Fibroblast of villous mesenchyme (primary cell): ENCODE measurements at places on chromosomes 7 and 10.

DNA sequence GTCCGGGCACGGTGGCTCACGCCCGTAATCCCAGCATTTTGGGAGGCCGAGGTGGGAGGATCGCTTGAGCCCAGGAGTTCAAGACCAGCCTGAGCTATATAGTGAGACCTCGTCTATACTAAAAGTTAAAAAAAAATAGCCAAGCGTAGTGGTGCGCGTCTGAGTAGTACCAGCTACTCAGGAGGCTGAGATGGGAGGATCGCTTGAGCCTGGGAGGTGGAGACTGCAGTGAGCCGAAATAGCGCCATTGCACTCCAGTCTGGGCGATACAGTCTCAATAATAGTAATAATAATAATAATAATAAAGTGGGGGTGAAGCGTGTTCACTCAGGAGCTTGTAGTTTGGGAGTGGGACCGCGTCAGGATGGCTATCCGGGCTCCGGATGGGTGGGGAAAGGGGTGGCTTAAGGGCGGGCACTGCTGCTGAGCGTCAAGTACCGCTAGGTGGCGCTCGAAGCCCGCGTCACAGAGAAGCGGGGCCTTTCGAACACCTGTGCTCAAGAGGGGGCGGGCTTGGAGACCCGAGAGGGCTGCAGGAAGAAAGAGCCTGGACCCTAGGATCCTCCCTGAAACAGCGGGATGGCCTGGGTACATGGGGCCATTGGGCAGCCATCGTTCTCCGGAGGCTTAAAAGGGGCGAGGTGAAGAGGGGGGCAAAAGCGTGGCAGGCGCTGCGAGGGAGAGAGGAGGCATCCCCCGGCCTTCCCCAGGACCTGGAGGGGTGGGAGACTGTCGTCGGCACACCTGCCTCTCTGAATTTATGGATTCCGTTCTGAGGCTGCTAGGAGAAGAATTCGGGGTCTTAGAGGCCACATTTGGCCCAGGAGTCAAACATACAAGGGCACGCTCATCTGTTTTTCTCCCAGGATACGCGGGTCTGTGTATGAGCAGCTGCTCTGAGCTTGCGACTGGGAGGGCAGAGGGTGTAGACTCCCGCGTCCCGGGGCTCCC is 14.5 kb downstream of the LBX1 start:
- peak; percentile 37 for DNase-seq

DNA sequence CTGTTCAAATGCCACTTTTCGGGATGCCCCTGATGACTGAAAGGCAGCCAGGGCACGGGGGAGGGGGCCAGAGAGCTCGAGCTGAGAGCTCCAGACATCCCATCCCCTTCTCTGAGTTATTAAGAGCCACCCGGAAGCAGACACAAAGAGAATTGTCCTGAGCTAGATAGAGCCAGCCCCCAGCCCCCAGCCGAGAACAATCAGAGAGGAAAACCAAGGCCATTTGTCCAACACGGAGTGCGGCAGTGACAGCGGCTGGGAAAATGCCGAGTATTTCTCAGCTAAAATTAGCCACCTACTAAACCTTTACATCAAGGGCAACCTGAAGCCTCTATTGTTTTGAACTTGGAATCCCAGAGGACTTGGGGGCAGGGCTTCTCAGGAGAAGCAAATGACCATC is 51.0 kb downstream of the UNC5B start:
- DNase-seq = no peak

- DNase-seq = peak; percentile 43
Measured at GRCh38 chr7:92873776-92874175, 37.4 kb upstream of the CDK6 start.

DNA sequence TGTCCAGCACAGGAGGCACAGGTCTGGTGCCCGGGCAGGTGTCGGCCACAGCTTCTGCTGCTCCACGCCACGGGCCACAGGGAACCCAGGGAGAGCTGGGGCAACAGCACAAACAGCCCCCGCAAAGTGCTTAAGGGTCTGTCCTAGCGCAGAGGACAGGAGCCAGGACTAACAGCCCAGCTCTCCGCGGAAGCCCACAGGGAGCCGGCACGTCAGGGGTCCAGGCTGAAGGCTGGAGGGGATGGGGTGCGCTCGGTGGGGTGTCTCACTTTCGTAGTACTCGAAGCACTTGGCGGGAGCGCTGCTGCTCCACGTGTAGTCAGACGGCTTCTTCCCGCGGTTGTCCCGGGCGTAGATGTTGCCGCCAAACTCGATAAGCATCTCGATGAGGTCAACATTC is 24.9 kb downstream of the ASB13 start:
- DNase-seq = no peak

DNA sequence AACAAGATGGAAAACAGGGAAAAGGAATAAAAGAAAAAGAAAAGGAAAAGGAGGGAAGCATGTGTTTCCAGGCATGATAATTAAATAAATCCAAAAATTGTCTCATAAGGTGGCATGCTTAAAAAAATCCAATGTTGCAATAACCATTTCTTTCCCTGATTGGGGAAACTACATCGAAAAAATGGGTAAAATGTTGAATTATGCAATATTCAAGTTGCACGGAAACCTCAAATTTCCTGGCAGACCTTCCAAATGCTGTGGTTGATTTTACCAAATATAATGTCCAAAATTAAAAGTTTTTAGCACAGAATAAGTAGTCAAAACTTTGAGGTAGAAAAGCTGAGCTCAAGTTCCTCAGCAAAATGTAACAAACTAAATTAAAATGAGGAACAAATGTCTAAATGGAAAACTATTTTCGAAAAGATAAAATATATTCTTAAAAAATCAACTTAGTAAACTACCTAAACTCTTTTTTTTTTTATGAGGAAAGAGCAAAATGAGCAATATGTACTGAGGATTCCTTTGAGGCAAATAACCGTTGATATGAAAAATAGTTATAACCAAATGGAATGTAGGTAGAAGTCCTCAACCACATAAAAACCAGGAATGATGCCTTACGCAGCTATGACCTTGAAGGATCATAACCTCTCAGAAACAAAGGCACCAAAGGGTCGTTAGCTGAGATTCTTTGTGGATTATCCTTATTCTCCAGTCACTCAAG is 52.6 kb downstream of the MACC1 start:
- DNase-seq = peak; percentile 40

GRCh38 chr7:5694221-5694754 is 87.2 kb downstream of the RNF216 start:
- DNase-seq = peak; percentile 99

GRCh38 chr10:130424418-130424817 is 288.2 kb downstream of the GLRX3 start:
- no peak for DNase-seq

DNA sequence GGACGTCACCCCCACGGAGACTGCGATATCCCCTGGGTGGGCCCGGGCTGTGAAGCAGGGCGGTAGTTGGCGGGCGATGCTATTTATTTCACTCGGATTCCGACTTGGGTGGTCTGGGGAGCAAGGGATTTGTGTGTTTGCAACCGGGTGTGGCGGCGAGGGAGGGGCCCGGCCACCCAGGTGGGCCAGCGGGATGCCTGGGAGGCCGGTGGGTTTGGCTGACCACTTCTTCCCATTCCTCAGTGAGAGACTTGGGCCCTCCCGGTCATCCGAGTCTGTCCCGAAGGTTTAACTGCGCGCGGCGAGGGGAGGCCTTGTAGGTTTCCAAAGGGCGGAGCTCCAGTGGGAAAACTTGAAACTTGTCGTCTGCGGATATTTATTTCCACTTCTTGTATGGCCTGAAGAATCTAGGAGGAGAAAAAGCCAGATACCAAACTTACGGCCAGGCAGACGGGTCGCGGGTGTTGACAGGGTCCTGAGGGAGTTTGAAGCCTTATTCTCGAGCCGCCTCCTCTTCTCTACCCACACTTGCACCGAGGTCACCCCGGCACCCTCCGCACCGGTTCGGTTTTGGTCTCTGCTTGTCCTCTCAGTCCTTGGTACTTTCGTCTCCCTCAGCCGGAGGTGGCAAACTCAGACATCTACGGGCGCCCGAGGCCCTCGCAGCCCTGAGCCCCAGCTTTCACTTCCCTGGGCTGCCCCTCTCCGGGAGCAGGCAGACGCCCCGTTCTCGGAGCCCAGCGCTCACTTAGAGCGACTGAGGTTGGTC is 17.9 kb downstream of the ZNF316 start:
- DNase-seq = no peak

- DNase-seq = no peak
Measured at GRCh38 chr10:124629415-124629814, 114.8 kb downstream of the FAM53B start.

- no peak for DNase-seq
Measured at GRCh38 chr10:126519185-126519584, 130.9 kb upstream of the ADAM12 start.

GRCh38 chr7:1057416-1058291 is 13.3 kb downstream of the GPR146 start:
- no peak for DNase-seq

- DNase-seq = no peak
Measured at GRCh38 chr7:135236727-135237126, 3.1 kb downstream of the STRA8 start.

DNA sequence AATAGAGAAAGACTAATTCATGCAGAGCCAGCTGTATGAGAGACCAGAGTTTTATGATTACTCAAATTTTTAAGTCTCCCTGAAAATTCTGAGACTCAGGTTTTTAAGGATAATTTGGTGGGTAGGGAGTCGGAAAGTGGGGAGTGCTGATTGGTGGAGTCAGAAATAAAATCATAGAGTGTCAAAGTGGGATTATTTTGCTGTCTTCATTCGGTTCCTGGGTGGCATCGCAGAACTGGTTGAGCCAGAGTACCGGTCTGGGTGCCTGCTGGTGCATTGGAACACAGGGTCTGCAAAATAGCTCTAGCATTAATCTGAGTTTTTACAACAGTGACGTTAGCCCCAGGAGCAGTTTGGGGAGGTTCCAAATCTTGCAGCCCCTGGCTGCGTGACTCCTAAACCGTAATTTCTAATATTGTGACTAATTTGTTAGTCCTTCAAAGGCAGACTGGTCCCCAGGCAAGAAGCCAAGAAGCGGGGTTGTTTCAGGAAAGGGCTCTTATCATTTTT is 32.4 kb downstream of the GPRIN2 start:
- peak; percentile 83 for DNase-seq

DNA sequence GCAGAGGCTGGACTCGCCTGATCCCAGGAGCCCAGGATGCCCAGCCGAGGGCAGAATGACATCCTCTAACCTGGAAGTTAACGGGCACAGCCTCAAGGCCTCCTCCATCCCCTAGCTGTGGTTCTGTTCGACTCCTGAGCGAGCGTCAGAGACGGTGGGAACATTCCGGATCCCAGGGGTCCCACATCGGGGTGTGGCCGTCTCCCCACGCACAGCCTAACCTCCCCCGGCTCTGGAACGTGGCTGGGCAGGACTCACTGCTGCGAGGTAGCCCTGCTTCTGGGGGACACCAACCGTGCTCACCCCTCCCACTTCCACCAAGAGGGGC is 8.4 kb downstream of the FOXL3 start:
- DNase-seq = no peak

GRCh38 chr10:2351566-2351965 is 614.2 kb upstream of the ADARB2 start:
- no peak for DNase-seq

DNA sequence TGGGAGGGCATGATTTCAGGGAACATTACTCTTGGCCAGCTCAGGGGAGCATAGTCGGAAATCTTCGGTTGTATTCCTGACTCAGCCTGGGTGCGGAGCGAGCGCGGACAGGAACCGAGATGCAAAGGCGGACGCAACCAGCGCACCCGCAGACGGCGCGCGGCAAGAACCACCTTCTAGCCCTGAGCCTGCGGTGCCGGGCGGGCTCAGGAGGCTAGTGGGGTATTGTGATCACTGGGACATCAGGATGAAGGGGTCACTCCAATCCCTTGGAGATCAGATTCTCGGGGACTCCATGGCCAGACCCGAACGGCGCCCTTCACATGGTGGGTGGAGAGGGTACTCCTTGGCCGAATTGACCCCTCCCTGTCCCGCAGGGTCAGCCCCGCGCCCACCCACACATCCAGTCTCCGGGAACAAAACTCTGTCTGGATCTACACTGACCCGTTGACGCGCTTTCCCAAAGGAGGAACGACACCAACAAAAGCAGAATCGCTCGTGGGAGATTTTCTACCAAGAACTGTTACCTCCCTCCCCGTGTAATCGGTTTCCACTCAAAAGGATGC is 730.5 kb downstream of the ZWINT start:
- no peak for DNase-seq

DNA sequence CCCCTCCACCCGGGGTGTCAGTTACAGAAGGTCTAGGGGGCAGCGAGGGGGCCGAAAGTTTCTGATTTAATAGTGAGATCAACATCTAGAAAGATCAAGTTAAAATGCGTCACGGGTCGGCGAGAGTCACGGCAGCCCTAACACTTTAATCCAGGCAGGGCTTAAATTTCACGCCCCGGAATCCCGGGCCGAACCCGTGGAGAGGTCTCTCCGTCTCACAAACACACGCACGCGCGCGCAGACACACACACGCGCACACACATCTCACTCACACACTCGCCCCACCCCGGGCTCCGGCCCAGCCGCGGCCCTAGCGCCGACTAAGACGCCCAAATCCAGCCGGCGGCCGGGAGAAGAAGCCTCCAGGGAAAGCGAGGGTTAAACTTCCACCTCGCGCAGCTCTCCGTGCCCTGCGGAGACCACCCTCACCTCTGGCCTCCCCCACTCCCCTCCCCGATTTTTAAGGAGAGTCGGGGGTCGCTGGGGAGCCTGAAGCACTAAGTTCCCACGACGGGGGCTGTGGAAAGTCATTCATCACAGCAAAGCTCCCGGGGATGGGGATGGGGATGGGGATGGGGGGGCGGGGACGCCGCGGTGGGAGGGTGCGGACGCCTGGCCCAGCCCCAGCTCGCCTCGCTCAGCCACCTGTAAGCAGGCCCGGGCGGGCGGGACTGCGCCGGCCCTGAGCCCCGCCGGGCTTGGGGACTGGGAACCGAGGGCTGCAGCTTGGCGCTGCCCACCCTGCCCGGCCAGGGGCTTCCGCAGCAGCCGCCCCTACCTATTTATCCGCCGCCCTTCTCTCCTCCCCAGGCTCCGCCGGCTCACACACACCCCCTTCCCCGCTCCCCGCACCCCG is 1.6 kb downstream of the PDGFA start:
- DNase-seq = peak; percentile 83

- no peak for DNase-seq
Measured at GRCh38 chr7:25951414-25952260, 200.4 kb upstream of the NFE2L3 start.

GRCh38 chr10:49736564-49737113 is 25.5 kb downstream of the OGDHL start:
- no peak for DNase-seq
